ENCODE measurements at places on chromosomes 2 and 18.

DNA sequence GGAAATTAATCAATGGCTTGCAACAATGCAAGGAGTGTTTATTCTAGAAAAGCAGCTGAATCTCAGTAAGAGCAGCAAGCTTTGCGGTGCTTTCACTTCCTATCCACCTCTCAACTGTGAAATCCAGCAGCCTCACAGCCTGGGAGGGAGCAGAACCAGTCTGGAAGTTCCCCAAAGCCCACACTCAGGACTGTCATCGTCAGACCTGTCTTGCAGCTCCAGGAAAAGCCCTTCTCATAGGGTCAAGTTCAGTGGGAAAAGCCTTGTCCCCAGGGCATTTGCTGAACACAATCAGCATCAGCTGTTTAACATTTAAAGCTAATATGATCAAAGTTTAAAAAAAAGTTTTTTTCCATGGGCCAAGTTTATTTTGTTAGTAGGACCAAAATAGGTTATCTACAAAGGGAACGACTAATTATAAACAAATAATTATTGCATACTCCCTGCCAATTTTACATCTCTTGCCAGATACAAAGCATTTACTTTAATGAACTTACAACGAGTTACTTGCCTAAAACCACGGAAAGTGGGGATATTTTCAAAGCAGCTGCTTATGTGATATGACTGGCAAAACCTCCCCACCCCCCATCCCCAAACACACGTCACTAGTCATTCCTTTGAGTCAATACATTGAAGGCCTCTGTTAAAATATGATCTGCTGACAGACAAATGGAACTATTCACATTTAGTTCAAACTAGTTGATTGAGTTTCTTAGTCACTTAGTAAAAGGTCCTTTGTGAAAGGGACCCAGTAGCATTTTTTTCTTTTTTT lies 36.8 kb downstream of the PARD6G start:
- DNase-seq = no peak

DNA sequence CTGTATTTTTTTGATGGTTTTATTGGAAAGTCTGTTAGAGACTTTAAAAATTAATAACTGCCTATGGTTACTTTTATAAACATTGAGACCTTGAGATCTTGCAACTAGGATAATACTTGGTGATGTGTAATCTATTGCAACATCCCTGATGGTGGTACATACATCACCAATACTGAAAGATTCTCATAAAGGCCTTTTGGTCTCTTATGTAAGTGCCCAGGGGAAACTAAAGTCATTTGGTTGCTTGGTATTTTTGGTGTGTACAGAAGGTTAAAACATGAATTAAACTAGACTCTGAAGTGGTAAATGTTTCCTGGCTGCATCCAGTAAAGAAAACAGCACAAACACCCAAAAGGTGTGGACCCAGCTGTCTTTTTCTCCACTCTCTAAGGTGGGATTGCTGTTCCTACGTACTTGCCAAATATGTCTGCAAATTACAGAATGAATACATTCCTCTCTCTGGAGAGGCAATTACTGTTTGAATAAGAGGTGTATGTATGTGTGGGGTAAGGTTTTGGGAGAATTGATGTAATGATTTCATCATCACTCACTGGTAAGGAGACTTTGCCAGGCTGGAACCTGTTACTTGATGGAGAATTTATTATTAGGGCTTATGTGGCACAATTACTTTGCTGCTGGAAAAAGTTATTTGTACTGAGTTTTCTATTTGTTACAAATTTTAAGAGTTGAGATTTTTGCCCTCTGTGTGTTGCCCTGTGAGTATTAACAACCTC lies 3.6 kb downstream of the B3GNT2 start:
- no peak for DNase-seq

DNA sequence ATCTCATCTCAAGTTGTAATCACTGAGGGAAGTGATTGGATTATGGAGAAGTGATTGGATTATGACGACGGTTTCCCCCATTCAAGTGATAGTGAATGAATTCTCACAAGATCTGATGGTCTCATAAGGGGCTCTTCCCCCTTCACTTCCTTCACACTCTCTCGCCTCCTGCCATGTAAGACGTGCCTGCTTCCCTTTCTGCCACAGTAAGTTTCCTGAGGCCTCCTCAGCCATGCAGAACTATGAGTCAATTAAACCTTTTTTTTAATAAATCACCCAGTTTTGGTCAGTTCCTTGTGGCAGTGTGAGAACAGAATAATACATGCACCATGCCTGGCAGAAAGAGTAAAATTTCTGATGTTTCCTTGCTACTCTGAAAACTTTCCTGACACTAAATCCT lies 36.6 kb downstream of the CEP68 start:
- DNase-seq = no peak

DNA sequence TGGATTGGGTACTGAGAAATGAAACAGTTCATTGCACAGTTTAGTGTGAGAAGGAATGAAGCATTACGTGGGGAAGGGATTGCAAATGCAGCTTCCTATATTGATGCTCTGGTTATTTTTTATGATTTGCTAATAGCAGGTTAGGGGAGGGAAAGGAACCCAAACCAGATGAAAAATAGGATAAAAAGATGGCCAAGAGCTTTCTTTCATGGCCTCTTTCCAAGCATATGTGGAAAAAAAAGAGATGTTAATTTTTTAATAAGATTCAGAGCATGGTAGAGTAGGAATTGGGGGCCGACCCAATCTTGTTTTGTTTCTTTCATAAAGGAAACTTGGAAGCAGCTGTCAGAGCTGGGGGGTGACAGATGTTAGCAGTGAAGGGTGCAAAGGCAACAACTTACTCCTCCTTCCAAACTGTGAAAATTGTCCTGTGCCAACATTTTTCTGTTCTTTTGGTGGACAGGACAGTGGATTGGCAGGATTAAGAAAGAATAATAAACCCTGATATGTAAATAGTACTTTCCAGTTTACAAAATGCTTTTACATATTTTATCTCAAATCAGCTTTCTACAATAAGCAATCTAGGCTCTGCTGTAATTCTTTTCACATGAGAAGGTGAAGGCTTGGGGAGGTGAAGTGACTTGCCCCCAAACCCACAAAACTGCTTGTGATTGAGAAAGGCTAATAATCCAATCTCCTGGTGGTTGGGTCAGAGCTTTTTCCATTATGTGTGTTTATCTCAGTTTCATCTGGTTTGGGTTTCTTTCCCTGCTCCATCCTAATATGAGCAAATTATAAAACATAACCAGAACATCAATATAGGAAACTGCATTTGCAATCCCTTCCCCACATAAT lies 270.1 kb downstream of the ETAA1 start:
- no peak for DNase-seq

Data from common myeloid progenitor, CD34-positive (primary cell).